ENCODE measurements at places on chromosomes 6 and 20.

DNA sequence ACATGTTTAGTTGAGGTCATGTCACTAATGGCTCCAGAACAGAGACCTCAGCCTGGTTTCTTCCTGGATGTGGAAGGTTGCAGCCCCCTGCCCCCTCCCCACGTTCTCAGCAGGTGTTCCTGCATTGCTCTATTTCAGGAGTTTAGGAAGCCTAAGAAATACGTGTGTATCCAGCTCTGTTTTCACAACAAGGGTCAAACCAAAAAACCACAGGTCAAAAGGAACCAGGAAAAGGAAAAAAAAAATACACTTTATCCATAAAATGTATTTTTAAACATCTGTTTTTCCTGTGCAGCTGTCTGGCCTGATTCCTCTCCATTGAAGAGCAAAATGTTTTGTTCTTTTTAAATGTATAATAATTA, 107.9 kb upstream of the PLEKHG1 start:
- DNase-seq: no peak

DNA sequence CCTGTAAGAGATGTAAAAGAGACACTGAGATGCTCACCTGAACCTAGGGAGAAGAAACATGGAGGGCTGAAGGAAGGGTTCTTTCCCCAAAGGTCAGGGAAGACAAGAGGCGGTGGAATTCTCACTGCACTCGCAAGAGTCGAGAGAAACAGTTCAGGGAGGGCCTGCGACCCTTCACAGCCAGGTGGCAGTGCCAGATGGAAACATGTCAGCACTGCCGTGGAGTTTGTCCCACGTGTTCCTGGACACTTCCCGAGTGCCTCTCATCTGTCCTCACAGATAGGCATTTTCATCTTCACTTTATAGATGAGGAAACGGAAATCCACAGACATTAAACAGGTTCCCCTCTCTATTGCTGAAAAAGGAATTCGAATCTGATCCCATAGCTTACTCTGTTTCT, 70.4 kb upstream of the SYNJ2 start:
- DNase-seq: no peak

- DNase-seq: no peak
Measured at GRCh38 chr6:108730635-108731515, 117.3 kb upstream of the ARMC2 start.

DNA sequence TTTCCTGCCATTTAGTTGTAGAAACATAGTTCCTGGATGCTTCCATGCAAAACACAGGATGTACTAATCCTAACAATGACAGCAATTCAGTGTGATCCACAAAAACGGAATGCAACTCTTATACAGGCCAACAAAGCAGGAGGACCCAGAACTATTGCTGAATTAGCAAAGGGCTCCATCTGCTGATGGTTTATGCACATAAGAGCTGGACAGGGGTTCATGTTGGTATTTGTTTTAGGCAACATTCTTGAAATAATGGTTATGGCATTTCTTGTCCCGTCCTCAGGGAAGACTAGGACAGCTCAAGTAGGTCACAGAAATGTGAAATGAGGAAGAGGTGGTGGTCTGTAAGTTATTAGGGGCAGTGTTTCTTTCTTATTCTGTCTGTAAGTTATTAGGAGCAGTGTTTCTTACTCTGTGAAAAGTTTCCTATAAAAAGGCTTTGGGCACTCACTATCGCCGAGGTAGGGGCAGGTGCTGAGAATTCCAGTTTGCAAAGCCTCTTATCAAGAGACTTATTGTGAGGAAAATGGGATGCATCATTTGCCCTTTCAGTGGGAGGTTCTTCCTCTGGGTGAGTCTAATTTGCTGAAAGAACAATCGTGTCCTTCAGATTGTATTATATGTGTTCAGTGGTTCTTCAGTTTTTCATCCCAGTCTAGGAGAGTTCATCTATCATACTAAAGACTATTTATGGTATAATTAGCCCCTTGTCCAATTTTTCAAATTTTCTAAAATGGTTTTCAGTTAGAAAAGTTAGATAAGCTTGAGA, 171.1 kb downstream of the MCHR2 start:
- DNase-seq: no peak

- no peak for DNase-seq
Measured at GRCh38 chr6:100099189-100100074, 105.4 kb upstream of the MCHR2 start.

DNA sequence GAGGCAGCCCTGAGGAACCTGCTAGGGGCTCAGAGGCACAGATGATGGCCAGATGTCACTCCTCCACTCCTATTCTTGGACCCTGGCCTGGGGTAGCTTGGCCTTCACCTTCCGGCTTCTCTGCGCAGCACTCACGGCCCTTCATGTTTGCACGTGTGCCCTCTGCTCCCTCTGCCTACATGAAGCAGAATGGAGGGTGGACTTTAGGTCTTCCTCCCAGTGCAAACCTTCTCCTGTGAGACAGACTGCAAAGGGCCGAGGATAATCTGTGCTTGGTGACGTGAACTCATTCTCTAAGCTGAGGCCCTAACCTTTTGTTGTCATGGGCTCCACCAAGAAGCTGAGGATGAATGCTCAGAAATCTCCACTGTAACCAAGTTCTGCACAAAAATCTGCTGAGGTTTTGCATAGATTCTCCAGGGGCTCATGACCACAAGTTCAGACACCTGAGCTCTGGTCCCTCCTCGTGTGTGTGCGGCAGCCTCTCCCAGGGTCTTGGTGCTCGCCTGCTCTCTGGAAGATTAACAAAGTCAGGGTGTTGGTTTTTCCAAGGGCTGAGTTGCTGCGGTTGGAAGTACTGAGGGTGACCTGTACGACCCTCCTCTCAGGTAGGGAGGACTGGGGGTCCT, 25.5 kb upstream of the FOXO3 start:
- no peak for DNase-seq

GRCh38 chr6:17494919-17495318, 101.5 kb downstream of the CAP2 start:
- DNase-seq: no peak

DNA sequence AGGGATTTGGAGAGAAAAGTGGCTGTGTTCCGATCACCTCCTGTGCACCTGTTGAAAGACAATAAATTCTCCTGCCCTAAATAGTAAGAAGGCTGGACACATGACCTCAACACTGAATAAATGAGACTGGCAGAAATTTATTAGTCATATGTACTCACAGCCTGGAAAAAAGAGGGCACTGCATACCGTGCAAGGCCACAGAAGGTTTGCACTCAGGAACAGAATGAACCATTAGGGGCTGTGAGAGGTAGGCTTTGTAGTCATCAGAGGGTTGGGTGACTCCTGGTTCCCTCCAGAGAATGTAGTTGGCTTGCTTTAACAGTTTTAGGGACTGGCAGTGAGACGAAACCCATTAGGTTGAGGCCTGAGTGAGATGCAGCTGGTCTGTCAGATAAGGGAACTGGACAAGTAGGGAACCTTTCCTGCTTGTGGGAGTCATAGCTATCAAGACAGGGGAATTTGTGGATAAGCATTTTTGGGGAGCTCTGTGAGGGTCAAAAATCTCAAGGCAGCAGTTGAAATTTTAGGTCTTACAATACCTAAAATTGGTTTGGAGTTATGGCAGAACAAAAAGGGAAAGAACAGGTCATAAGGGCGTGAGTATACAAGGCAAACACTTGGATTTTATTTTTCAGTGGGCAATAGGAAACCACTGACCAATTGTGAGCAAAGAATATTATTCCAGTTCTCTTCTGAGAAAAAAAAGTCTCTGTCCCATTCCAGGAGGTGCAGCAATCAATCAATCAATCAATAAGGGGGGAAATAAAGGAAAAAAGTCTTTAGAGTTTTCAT, 67.9 kb upstream of the BTN3A2 start:
- no peak for DNase-seq

- no peak for DNase-seq
Measured at GRCh38 chr20:11132819-11133415, 459.1 kb upstream of the JAG1 start.

- no peak for DNase-seq
Measured at GRCh38 chr6:30963641-30964040, 19.9 kb upstream of the MUC21 start.

- DNase-seq: no peak
Measured at GRCh38 chr6:167565884-167566599, 241.2 kb downstream of the TTLL2 start.
